ENCODE measurements at places on chromosomes 2 and 18.

- H3K4me3 ChIP-seq: no peak overlapping the region
- no peaks in the 10 kb centered on the region for H3K27me3 ChIP-seq
- no peaks in the 10 kb centered on the region for H3K4me1 ChIP-seq
Measured at GRCh38 chr2:128596396-128597120, 277.9 kb upstream of the HS6ST1 start.

GRCh38 chr2:23042216-23042906 is 342.6 kb upstream of the KLHL29 start:
- no peak for ATAC-seq
- H3K36me3 ChIP-seq: no peaks in the 10 kb centered on the region
- H3K4me3 ChIP-seq: no peak overlapping the region
- H3K4me1 ChIP-seq: no peaks in the 10 kb centered on the region
- H3K27me3 ChIP-seq: peaks cover 3% of the 10 kb centered on the region
- H3K27ac ChIP-seq: no peak overlapping the region

DNA sequence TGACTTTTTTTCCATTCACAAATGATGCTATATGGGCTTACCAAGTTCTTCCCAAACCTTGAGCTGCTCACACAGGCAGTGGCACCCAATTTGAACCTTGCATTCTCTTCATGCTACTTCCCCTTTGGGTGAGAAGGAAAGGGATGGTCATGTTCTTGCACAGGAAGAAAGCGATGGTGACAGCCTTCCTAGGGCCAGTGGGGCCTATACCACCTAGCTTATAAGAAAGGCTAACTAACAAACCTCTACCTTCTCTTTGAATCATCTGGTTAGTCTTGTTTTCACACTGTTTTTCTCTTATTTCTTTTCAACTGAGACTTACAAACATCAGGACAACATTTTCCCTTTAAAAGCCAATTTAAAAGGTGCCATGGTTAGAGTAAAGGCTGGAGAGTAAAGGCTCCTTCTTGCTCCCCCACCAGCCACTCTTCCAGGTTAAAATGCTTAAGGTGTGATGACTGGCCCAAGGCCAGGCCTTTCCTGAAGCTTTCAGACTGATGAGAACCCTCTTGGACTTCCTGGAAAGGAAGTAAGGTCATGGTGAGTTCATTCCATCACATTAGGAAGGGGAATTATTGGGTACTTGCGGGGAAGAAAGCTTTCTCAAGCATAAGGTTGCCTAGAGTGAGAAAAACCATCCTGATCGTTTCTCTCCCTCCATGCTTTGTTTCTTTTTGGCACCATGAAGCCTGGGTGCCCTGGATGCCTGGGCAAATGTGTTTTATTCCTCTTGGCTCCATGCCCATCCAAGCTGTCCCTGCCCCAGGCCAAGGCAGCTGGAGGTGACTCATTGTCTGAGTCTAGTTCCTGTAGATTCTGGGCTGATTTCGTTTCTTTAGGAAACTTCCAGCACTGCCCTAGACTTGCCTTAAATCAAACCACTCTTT is 41.4 kb upstream of the ITGB6 start:
- no peaks in the 10 kb centered on the region for H3K4me1 ChIP-seq
- no peak for ATAC-seq
- no peaks in the 10 kb centered on the region for H3K36me3 ChIP-seq

- no peak for ATAC-seq
- H3K36me3 ChIP-seq: no peaks in the 10 kb centered on the region
- no peak overlapping the region for H3K27ac ChIP-seq
- H3K27me3 ChIP-seq: peaks cover 23% of the 10 kb centered on the region
Measured at GRCh38 chr2:240649331-240649730, 24.1 kb downstream of the GPR35 start.

- ATAC-seq: no peak
- H3K27me3 ChIP-seq: peaks cover 41% of the 10 kb centered on the region
- no peak overlapping the region for H3K27ac ChIP-seq
- no peak overlapping the region for H3K4me3 ChIP-seq
Measured at GRCh38 chr2:58354230-58354629, 113.1 kb upstream of the FANCL start.

DNA sequence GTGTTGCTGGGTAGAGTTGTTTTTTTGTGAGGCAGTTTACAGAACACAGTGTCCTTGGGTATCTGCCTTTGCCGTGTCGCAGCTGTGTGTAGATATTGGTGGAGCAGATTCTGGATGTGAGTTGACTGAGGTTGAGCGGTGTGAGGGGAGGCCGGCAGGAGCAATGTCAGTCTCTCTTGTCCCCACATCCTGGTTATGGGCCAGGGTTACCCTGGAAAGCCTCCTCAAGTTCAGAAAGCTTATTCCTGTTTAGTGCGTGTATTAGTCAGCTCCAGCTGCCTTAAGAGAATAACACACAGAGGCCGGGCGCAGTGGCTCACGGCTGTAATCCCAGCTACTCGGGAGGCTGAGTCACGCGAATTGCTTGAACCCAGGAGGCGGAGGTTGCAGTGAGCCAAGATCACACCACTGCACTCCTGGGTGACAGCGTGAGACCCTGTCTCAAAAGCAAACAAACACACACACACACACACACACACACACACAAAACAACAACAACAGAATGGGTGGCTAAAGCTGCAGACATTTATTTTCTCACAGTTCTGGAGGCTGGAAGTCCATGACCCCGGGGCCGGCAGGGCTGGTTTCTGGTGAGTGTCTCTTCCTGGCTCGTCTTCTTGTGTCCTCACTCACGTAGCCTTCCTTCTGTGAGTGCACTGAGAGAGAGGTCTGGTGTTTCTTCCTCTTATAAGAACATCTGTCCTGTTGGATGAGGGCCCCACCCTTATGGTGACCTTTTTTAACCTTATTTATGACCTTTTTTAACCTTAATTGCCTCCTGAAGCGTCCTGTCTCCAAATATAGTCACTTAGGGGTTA is 5.1 kb downstream of the NCK2 start:
- peaks cover 59% of the 10 kb centered on the region for H3K4me1 ChIP-seq
- peak overlapping the region; percentile 98 for H3K4me3 ChIP-seq
- peaks cover 92% of the 10 kb centered on the region for H3K36me3 ChIP-seq
- ATAC-seq: peak; percentile 36

DNA sequence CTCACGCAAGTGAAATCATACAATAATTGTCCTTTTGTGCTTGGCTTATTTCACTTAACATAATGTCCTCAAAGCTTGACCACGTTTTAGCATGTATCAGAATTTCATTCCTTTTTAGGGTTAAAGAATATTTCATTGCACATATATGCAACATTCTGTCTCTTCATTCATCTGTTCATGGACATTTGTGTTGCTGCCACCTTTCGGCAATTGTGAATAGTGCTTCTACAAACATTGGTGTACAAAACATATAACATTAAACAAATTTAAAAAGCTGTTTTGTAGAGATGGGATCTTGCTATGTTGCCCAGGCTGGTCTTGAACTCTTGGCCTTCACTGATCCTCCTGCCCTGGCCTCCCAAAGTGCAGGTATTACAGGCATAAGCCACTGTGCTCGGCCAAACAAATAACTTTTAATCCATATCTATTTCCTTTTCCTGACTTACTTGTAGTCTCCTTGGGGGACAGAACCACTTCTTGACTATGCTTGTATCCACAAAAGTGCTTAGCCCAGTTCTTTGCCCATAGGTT is 209.3 kb downstream of the SLC4A3 start:
- H3K27ac ChIP-seq: no peak overlapping the region
- H3K4me3 ChIP-seq: no peak overlapping the region
- H3K27me3 ChIP-seq: peaks cover 3% of the 10 kb centered on the region
- no peaks in the 10 kb centered on the region for H3K36me3 ChIP-seq
- no peaks in the 10 kb centered on the region for H3K4me1 ChIP-seq
- no peak for ATAC-seq

GRCh38 chr2:13676269-13676668 is 956.2 kb upstream of the LRATD1 start:
- H3K4me1 ChIP-seq: no peaks in the 10 kb centered on the region
- H3K36me3 ChIP-seq: no peaks in the 10 kb centered on the region
- no peaks in the 10 kb centered on the region for H3K27me3 ChIP-seq
- no peak overlapping the region for H3K4me3 ChIP-seq
- no peak overlapping the region for H3K27ac ChIP-seq

DNA sequence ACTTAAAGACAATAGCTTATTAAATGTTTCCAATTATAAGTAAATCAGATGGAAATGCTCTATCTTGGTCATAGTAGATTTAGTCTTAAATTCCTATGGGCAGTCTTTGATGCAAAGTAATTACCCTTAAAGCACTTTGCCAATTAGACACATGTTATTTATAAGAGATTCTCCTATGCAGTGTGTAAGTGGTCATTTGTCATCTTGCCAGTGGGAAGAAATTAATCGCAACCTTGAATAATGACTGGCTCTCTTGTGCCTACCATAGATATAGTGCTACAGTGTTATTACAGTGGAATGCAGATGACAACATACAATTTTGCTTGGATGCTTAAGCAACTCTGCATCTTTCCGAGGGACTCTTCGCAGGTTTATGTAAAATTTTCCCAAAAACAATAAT is 311.0 kb upstream of the THUMPD2 start:
- no peak for ATAC-seq
- no peaks in the 10 kb centered on the region for H3K4me1 ChIP-seq
- no peaks in the 10 kb centered on the region for H3K36me3 ChIP-seq
- H3K27me3 ChIP-seq: peaks cover 5% of the 10 kb centered on the region
- H3K27ac ChIP-seq: no peak overlapping the region

GRCh38 chr2:27647289-27647688 is 16.1 kb downstream of the SUPT7L start:
- H3K4me3 ChIP-seq: no peak overlapping the region
- peaks cover 98% of the 10 kb centered on the region for H3K36me3 ChIP-seq
- H3K4me1 ChIP-seq: peaks cover under 1% of the 10 kb centered on the region
- peak overlapping the region; percentile 18 for H3K27ac ChIP-seq
- no peak for ATAC-seq

- peaks cover 40% of the 10 kb centered on the region for H3K27me3 ChIP-seq
- no peak overlapping the region for H3K27ac ChIP-seq
- peak overlapping the region; percentile 64 for H3K4me3 ChIP-seq
Measured at GRCh38 chr18:11752116-11752911, 63.2 kb downstream of the GNAL start.

DNA sequence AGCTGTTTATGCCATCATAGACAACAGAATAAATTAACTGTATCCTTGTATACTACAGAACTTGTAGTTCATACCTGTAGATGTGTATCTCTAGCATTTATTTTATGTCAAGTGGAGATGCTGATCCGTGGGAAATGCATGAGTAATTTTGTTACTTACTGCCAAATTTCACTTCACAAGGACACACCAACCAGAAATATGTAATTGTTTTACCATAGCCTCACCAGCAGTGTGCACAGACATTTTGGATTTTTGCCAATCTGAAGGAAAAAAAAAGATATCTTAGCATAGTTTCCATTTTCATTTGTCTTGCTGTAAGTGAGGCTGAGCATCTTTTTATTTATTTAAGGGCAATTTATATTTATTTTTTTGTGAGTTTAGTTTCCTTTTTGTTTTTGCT is 265.1 kb upstream of the OSR1 start:
- no peaks in the 10 kb centered on the region for H3K4me1 ChIP-seq
- no peak for ATAC-seq
- H3K27ac ChIP-seq: no peak overlapping the region
- H3K27me3 ChIP-seq: peaks cover 7% of the 10 kb centered on the region
- H3K4me3 ChIP-seq: no peak overlapping the region

- no peak overlapping the region for H3K27ac ChIP-seq
- H3K27me3 ChIP-seq: no peaks in the 10 kb centered on the region
- no peaks in the 10 kb centered on the region for H3K4me1 ChIP-seq
- H3K36me3 ChIP-seq: no peaks in the 10 kb centered on the region
Measured at GRCh38 chr2:138030459-138030858, 66.2 kb downstream of the HNMT start.

DNA sequence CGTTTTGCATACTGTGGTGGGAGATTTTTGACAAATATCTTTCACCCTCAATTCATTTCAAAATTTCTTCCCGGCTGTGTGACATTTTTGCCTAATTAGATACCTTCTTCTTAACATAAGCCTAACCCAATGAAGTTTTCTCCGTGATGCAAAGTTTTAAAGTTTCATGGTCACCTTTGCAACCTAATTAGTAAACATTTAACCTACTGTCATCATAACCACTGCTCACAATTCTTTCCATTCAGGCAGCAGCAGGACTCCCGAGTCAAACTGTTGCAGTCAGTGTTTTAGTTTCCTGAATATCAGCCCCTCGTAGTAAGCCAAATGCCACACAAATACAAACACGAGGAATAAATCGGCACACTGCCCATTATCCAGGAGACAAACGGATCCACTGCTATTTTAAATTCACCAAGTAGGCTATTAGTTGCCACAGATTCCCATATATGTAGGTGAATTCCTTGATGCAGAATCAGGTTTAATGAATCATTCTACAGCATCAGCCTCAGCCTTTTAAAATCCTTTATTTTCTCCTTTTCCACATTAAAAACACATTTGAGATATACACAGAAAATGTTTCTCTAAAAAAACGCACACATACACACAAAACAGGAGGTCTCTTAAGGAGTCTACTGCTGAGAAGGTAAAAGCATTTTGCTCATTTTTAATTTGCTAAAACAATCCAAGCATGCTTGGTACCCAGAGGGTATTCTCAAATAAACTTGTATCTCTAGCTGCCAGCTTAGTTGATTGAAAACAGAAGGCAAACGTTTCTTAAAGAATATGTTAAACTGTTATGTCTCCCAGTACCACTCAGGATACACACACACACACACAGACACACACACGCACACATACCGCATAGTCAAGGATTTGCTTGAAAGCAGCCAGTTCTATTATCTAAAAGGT is 106.5 kb upstream of the KCTD1 start:
- peaks cover 66% of the 10 kb centered on the region for H3K27me3 ChIP-seq
- no peak overlapping the region for H3K4me3 ChIP-seq
